ENCODE measurements at places on chromosomes 11 and 22. TPM values are rescaled to one million over a fixed set of nuclear protein-coding genes. Genes with fewer than 3 reads are reported as not detected.

The SLC22A9 gene
- not detected for total RNA-seq

The OR51L1 gene
- total RNA-seq: not detected

DNA sequence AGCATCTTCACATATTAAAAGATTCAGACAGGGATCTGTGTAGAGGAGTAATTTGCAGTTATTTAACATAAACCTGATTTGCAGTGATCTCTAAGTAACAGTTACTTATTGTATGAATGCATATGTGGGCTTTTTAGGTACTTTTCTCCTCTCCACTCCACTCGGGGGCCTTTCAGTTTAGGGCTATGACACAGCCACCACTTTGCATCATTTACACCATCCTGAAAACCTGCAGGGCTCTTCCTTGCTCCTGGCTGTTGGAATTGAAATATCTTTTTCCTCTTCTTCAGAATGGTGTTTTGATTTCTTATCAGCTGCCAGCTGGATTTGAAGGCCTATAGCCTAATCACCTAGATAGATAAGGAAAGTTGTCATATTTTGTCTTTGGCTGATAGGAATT is 580.8 kb downstream of the NELL1 start:
- no peak for DNase-seq

GRCh38 chr22:49530671-49531367 is 296.9 kb downstream of the BRD1 start:
- DNase-seq: no peak

DNA sequence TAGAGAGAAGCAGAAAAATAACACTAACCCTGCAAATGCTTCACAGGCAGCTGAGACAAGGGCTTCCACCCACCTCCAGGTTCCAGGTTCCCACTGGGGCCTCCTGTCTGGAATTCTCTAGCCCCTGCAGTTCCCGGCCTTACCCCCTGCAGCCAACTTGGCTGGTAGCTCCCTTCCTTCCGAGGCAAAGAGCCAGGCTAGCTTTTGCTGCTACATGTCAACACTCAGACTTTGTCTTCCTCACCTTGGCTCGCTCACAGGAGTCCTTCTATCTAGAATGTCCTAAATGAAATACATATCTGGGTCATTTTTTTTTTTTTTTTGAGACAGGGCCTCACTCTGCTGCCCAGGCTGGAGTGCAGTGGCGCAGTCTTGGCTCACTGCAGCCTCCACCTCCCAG is 9.9 kb upstream of the TTLL1 start:
- DNase-seq: no peak

All from uterus (tissue), 4 donors.